Fibroblast of the aortic adventitia (primary cell): ENCODE measurements at places on chromosomes 12 and 14.
A peak's percentile ranks its signal among the peaks of the same experiment; 100 is the strongest.

- DNase-seq: no peak
These were observed 82.5 kb downstream of the ST8SIA1 start for GRCh38 chr12:22252057-22252456.

- peak; percentile 11 for DNase-seq
These were observed 30.6 kb upstream of the NFKBIA start for GRCh38 chr14:35435177-35435576.

GRCh38 chr12:60262378-60262777 is 666.5 kb downstream of the SLC16A7 start:
- DNase-seq: no peak

DNA sequence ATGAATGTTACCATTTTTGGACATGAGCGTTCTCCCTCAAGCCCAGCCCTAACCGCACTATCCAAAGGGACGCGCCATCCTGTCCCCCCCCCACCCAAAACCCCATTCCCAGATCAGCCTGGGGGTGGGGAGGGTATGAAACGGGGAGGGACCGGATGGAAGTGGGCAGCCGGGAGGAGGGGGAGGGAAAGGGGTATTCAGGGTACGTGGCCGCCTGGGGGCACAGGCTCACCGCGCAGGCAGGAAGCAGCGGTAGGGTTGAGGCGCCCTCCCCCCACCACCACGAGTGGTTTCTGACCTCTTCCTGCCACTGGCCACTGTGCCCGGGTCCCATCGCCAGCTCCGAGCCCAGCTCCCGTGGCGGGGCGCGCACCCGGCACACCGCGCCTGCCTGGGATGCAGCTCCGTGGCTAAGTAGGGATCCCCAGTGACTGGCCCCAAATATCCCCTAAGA is 1.4 kb downstream of the ACTN1 start:
- DNase-seq: no peak

DNA sequence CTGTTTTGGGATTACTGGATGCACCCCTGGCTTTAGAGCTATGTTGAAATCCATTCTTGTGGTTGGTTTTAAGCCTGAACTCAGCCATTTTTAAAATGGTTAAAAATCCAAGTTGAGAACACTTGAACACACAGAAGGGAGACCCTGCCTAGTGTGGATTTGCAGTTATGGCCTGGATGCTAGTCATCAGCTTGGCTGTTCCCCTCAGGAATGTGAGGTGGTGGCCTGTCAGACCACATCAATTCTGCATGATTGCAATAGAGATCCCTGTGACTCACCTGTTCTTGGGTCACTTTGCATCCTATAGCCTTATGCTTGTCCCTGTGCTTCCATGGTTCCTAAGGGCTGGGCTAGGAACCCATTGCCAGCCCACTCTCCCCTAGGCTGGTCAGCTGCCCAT is 454.1 kb downstream of the ATP23 start:
- no peak for DNase-seq

- peak; percentile 54 for DNase-seq
These were observed 3.1 kb upstream of the HPD start for GRCh38 chr12:121861636-121862254.

GRCh38 chr12:20212658-20213555 is 155.4 kb upstream of the PDE3A start:
- DNase-seq: peak; percentile 100

- DNase-seq: no peak
These were observed 101.2 kb downstream of the IPO8 start for GRCh38 chr12:30594509-30594908.

- no peak for DNase-seq
These were observed 11.8 kb downstream of the ADIPOR2 start for GRCh38 chr12:1702713-1703112.

DNA sequence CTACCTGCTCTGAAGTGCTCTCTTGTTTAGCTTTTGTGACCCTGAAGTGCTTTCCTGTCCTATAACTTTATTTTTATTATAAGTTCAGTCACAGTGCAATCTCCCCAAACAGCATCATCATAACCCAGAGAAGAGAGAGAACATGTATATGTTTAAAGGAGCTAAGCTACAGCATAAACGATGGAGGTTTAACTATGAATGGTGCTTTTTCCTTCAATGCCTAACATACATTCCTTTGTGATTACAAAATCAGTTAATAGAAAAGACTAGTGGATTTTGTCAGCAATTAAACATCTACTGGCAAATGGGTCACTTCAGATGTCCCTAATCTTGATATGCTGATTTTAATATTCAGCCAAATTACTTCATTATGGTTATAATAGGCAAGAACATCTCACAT is 46.4 kb downstream of the ZFYVE21 start:
- no peak for DNase-seq

- peak; percentile 27 for DNase-seq
These were observed 10.7 kb downstream of the KANSL2 start for GRCh38 chr12:48671231-48671856.

GRCh38 chr14:83217492-83217891 is 1683.8 kb upstream of the SEL1L start:
- DNase-seq: peak; percentile 0

- no peak for DNase-seq
These were observed 9.6 kb downstream of the TMEM30B start for GRCh38 chr14:61271552-61271951.

DNA sequence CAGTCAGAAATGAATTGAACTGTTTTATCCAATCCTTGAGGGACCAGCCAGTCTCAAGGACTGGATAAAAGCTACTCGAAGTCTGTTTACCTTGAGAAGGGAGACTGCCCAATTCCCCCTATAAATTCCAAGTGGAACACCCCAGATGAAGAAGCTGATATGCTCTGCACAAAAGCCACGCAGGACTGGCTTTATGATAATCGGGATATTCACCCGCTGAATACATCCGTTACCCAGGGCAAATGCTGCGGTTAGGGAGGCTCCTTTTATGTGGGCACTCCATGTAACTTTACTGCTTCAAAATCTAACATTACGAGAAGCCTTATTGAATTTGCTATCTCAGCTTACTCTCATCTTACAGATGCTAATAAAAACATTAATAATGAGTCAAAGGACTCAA is 119.1 kb downstream of the DENND5B start:
- DNase-seq: no peak

DNA sequence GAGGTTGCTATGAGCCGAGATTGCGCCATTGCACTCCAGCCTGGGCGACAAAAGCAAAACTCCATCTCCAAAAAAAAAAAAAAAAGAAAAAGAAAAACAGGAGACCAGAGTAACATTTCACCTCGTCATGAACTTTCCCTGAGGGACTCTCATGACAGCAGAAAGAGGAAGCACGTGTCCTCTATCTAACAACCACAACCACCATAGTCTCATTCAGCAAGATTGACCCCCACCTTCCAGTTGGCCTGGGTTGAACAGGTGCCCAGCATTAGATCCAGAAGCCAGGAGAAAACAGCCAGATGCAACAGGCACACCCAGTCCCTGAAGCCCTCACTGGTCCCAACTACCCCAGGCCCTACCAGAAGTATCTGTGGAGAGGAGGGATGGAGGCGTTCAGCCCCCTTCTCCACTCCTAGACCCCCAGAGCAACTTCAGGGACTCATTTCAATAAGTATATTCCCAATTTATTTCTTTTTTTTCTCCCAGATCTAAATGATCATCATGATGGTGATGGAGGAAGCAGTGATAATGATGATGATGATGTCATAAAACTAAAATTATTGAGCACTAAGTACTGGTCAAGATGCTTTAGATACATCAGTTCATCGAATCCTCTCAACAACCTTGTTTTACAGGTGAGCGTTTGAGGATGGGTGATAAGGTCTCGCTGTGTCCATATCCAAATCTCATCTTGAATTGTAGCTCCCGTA is 235.0 kb downstream of the EFCAB11 start:
- DNase-seq: no peak

- DNase-seq: no peak
These were observed 9.9 kb downstream of the MDGA2 start for GRCh38 chr14:47665337-47666134.

DNA sequence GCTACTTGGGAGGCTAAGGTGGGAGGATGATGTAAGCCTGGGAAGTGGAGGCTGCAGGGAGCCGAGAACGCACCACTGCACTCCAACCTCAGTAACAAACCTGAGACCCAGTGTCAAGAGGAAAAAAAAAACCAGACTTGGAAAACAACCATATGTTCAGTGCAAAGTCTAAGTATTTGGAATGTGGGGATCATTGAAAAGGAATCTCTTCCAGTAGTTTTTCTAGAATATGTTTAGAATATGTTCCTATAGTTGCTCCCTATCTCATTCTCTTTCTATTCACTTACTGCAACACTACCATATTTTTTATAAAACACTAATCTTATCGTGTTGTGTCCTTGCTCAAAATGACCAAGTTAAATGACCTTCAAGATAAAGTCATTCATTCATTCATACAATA is 423.5 kb upstream of the SOX5 start:
- DNase-seq: no peak

DNA sequence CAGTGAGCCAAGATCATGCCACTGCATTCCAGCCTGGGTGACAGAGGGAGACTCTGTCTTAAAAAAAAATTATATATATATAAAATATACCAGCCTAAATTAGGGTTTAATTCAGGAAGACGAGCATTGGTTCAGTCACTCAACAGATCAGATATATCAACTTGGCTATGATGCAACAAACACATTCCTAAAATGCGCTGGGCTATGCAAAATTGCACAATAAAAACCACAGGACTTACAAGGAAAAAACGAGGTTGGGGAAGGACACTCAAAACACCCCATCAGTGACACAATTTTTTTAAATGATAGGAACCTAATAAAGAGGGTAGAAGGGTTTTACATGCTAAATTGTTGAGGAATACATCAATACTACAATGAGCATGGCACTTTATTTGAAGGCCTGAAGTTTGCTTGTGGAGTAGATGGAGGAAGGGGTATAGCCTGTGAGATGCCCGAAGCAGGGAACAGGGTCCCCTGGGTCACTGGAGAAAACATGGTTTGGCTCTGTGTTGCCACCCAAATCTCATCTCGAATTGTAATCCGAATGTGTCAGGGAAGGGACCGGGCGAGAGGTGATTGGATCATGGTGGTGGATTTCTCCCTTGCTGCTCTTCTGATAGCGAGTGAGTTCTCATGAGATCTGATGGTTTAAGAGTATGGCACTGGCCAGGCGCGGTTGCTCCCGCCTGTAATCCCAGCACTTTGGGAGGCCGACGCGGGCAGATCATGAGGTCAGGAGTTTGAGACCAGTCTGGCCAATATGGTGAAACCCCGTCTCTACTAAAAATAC is 71.2 kb downstream of the TNFAIP2 start:
- peak; percentile 84 for DNase-seq

DNA sequence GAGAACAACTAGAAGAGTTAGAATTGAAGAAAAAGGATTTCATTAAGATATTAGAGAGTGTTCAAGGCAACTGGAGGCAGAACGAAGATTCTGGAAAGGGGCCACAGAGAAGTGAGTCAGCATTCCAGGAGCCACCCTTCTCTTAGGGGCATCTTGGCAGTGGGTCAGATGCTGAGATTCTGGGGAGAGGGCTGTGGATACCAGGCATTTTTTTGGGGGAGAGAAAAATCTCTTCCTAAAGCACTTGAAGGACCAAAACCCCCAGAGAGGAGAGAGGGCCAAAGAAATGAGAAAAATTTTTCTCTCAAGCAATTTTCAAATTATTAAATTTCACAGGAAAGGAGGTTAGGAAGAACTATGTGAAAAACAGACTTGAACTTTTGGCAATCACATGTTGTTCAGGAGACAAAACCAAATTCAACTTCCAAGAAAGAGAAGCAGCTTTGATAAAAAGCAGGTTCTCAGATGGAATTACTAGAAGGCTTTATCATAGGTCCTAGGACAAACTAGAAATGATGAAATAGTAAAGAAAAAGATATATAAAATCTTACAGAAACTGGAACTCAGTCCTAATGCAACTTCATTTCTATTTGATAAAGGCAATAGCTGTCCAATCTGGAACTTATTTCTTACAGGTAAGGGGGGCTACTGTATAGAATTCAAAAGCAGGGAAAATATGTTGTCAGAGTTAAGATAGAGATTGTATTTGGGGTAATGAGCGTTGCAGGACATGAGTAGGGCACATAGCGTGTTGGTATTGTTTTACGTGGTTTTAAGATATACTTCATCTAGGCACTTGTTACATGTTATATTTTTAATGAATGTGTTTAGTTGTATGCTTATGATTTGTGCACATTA is 1.1 kb upstream of the CLEC2D start:
- peak; percentile 78 for DNase-seq

GRCh38 chr12:13085968-13086686 is 17.3 kb downstream of the GSG1 start:
- peak; percentile 51 for DNase-seq

DNA sequence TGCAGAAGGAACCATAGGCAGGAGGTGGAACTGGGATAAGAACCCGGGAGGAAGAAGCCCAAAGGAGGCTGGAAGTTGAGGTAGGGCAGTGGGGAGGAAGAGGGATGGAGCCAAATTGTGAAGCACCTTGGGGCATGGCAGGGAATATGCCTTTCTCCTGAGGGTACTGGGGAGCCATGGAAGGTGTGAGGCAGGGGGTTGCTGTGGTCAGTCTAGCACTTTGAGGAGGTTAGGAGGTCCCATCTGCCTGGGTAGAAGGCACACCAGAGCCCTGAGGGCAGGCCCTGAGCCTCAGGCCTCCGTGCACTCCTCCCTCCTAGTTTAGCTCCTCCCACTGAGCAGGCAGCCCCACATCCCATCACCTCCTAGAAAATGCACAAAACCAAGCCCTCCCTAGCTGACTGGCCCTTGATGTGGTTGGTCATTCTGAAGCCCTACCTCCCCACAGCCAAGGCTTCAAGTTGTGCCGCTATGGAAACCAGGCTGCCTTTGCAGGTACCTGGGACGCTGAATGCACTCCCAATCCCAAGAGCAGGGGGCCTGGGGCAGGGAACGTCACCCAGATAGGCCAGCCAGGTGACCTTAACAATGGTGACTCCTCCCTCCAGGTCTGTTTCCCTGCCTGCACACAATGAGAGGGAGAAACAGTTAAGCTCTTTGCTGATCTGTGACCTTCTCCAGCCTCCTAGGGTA is 15.1 kb downstream of the PHETA1 start:
- no peak for DNase-seq

- peak; percentile 59 for DNase-seq
These were observed 40.4 kb downstream of the CAPS2 start for GRCh38 chr12:75289753-75290152.

DNA sequence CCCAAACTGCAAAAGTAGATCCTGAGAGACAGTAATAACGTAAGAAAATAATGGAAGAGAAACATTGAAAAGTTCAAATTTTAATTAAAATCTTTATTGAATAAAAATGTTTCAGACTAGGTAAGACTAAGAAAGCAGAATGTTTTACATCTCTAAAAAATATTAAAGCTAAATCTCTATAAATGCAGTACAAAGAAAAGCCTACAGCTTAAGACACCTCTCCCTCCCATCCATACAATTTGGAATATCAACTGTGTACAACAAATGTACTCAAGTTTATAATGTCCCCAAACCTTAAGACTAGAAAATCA is 8.5 kb upstream of the CERS5 start:
- no peak for DNase-seq
